Stimulated activated CD8-positive, alpha-beta memory T cell treated with anti-CD3 and anti-CD28 coated beads, Interleukin-2, amount 100 ng/mL, for 1 hour (primary cell): ENCODE measurements at places on chromosomes 1 and 21.

DNA sequence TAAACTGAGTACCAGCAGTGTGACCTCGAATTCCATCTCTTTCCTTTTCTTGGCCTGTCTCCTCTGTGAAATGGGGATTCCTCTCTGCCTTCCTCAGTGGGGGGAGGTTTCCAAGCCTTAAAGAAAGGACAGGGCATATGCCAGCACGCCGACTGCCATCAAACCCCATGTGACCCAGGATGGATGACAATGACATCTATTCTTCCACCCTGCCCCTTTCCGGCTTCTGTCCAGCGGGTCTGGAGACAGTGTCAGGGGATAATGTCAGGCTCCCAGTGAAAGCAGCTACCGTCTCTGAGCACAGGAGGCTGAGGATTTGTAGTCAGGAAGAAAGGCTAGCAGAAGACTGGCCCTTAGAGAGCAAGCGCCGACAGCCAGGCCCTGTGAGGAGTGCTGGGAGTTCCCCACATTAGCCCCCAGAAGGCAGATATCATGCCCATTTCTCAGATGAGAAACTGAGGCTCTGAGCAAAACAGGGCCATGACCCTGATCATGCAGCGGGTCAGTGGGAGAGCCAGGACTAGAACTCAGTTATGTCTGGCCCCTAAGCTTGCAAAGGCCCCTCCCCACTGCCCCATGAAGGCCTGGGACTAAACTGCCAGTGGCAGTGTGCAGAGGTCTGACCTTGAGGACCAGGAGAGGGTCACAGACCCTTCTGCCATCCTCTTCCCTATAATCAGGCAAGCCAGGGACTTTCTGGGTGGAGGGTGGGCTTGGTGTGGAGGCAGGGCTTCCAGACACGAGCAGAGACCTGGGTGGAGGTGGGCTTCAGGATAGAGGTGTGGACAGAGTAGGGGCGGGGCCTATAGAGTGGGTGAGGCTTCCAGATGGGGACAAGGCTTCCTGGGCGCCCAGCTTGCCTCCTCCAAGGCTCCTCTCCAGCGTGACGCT, 30.1 kb downstream of the CDCA8 start:
- no peak for DNase-seq

DNA sequence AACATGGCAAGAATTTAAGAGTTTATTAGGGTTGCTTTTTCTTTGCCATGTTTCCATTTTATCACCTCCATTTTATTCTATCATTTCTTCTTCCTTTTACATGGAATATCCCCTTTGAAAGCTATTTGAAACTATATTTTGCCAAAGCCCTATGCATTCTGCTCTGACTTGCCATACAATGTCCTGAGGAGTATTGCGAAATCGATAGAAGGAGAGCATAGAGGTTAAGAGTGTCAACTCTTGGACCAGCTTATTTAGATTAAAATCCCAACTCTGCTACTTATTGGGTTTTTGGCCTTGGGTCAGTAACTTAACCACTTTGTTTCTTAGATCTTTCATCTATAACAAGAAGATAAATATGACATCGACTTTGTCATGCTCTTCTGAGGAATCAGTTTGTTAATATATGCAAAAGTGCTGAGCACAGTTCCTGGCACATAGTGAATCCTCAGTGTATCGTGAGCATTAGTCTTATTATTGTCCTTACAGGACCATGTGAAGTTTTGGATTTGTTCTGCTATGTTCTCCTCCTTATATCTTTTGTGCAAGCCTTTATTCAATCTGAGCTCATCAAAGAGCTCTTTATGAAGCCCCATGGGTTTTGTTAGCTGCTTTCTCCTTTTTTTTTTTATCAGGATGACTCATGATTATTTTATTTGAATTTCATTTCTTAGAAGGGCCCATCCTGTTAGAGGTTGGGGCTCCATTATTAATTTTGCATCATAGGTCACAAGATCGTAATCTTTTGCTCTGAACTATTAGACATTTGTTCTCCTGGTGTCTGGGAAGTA, 17.6 kb downstream of the ACKR1 start:
- no peak for DNase-seq

DNA sequence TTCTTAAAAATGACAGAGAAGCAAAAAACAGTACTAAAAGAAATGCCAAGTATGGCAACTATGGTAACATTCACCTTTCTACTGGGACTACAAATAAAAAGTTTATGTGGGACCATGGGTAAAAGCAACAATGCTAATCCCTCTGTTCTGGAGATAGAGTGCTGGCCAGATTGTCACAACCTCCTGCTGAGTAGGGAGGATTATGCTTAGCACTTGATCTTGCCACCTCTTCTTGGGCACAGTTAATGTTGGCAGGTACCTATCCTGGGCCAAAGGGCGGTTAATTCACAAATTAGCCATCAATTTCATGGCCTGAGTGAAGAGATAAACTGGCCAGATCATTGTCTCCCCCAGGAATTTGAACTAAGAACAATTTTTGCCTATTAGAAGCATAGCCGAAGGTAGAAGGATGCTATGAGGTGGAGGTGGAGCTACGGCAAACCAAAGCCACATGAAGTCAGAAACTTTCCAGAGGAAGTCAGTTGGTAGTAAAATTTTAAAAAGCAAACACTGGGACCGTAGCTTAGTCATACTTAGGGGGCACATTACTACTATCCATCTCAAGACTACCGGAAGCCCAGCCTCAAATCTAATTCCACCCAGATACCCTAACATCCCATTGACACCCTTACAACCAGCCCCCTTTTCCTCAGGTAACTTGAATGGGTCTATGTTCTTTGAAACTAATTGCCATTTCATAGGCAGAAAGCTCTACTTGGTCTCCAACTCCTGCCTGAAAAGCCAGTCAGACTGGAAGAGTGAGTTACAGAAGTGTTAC, 2.7 kb downstream of the SCYL3 start:
- DNase-seq: no peak

DNA sequence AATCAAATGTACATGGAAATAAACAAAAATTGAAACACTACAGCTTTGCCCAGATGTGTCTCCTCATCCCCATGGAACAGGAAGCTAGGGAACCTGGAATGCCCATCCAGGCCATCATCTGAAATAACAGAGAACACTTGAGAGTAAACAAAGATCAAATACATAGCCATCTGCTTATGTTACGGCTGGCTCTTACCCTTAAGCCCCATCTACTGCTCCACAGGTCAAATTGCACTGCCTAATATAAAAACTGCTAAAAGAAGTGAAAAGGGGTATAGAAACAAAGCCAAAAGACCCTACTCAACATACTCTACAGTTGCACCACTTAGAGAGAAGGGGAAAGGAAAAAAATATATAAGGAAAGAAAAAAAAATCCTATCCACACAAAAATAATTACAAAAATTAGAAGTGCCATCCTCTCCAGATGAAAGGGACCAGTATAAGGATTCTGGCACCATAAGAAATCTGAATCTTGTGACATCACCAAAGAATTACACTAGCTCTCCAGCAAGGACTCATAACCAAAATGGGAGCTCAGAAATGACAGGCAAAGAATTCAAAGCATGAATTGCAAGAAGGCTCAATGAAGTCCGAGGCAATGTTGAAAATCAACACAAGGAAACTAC, 26.9 kb downstream of the OR6Y1 start:
- DNase-seq: no peak

DNA sequence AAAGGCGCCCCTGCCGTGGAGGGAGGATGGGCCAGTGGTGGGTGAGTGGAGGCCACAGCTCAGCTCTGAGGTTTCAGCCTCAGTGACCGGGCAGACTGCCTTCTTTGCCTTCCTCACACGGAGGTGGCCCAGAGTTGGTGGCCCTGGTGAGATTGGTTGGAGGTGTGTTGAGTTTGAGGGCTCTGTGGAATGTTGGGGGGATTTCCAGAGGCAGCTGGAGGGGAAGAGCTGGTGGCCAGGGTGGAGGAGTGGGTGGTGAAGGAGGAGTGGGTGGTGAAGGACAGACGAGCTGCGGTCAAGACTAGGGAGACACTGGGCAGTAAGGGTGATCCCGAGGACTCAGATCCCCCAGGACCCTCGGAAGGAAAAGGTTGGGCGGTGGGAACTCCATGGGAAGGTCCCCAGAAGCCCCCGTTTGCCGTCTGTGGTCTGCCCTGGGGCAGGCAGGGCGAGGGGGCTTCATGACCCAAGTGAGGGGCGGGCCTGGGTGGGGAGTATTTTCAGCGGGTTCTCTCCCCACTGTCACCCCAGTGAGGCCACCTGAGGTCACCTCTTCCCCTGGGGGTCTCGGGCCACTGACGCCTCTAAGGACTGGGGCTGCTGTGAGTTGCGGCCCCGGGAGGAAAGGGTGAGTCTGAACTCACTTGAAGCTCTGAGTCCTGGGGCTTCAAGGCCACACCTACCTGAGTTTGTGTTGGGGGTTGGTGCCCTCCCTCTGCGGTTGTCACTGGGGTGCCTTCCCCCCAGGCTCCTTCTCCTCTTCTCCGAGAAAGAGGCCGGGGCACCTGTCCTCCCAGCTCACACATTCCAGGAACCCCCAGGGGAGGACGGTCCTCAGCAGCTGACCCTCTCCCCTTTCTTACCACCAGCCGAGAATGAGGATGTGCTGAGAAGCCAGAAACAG, 22.7 kb upstream of the PIK3CD start:
- peak; percentile 50 for DNase-seq

DNA sequence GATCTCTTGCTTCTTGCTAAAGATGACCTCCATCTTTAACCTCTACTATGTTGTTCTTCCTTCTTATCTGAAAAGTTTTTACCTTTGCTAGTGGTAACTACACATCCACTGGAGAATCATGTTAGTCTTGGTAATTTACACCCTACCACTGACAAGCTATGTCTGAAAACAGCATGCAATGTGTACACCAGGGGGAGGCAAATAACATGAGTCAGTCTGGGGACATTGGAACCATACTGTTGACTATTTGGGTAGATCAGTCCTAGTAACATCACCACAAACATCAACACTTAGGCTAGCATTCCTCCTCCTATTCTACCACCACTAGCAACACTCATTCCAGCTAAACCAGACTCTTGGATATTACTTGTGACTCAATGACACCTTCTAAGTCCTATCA, 549.0 kb downstream of the KCNT2 start:
- no peak for DNase-seq

GRCh38 chr1:46180082-46180616, 3.9 kb upstream of the P3R3URF start:
- no peak for DNase-seq

- no peak for DNase-seq
Observed at GRCh38 chr1:18891426-18891780, 11.0 kb downstream of the ALDH4A1 start.

- no peak for DNase-seq
Observed at GRCh38 chr1:67342076-67342890, 34.6 kb downstream of the IL12RB2 start.

DNA sequence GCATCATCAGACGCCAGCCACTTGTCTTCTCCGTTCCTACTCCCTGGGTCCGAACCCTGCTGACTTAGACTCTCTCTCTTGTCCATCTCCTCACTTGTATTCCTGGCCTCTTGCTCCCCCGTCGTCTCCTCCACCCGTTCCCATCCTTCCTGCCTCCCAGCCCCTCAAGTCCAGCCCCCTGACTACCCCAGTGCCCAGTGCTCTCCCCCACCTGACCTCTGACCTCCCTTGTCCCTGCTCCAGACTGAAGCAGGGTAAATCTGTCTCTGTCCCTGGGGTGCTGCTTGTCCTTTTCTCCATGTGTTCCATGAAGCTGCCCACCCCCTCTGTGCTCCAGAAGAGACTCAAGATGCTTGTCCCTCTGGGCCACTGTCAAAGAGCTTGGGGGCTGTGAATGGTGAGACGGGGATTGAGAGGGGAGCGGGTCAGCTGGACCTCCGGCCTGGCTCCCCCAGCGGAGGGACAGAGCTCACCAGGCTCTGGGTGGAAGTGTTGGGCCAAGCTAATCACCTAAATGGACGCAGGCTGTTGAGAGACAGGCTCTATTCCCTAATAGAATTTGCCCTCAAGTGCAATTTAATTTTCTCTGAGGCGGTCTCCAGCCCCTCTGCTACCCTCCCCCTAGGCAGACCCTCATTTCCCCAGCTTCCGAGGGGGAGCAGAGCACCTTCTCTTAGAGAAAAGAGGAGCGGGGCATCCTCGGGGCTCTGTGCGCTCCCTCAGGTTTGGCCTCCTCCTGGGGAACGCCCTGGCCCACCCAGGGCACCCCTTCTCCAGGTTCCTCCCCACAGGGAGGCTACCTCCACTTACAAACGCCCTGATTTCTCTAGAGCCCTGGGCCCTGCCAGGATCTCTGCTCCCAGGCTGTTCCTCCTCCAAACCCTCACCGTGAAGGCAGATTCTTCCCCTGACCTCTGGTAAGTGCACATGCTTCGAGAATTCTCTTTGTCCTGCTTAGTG, 11.0 kb upstream of the LHX4 start:
- DNase-seq: no peak

GRCh38 chr1:212536586-212536985, 72.0 kb upstream of the ATF3 start:
- no peak for DNase-seq

DNA sequence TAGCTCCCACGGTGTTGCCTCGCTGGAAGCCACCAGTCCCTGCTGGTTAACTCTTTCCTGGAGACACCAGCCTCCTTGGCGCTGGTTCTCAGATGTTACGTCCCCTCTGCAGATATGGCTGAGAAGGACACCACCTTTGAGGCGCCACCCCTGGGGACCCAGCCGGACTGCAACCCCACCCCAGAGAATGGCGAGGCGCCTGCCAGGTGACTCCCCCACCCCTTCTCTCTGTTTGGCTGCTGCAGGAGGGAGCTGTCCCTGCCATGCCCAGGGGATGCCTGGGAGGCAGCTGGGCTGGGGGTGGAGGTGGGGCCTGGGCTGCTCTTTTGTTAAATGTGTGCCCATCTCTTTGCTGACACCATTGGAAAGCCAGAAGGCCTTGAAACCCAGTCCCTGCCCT, 43.6 kb upstream of the TNFRSF1B start:
- DNase-seq: no peak

DNA sequence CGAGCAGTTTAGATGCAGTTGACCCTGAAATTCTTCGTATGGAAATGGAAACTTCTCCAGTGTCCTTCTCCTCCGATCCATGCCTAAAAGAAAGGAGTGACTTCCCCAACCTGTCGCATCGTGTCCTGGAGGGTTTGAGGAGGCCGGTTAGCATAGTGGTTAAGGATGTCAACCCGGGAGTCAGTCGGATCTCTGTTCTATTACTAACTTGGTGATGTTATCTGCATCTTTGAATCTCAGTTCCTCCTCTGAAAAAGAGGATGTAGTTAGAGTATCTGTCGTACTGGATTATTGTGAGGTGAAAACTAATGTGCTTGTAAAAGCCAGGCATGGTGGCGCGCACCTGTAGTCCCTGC, 684 bp downstream of the ZBTB8B start:
- DNase-seq: no peak

DNA sequence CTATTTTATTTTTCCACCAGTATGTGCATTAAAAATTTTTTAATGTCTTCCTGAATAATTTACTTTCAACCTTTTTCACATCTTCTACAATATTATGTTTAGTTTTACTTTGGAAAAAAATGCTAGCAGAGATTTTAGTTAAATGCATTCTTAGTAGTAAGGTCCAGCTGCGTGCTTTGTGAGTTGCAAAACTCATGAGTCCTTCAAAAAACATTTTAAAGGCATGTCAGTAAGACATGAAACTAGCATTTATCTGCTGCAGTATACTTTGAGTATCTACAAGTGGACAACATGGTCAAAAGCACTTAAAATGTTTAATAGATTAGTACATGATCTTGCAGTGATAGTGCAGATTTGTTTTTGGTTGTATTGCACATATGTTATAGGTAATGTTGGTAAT, 139.0 kb downstream of the HS2ST1 start:
- DNase-seq: no peak

GRCh38 chr1:186443638-186444037, 17.3 kb downstream of the PDC start:
- no peak for DNase-seq

- no peak for DNase-seq
Observed at GRCh38 chr1:153610334-153610733, 2.6 kb downstream of the S100A16 start.
